ENCODE measurements at places on chromosomes 4 and X.

- DNase-seq = no peak
These were observed 849.3 kb upstream of the PCDH10 start for GRCh38 chr4:132299841-132300240.

- no peak for DNase-seq
These were observed 87.1 kb upstream of the NPNT start for GRCh38 chr4:105808030-105808749.

- DNase-seq = no peak
These were observed 19.5 kb upstream of the BOD1L1 start for GRCh38 chr4:13647031-13647430.

DNA sequence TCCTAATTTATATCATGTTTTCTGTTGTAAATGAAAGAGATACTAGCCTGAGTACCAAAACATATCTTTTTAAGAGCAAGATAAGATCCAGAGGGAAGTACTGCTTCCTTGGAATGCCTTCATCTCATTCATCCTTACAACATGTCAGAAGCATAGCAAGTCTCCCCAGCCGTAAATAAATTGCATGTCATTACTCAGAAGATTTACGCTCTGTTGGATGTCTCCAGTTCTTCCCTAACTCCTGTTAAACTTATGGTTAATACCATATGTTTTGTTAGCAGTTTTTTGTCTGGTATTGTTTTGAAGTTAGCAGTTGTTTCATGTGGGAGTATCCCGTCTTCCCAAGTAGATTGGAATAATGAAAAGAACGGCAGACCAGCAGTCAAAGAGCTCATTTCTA is 7.5 kb upstream of the GPC3 start:
- DNase-seq = no peak

GRCh38 chr4:145061318-145061920 is 36.6 kb downstream of the ANAPC10 start:
- DNase-seq = no peak

- DNase-seq = no peak
These were observed 29.5 kb upstream of the NUP54 start for GRCh38 chr4:76177709-76178108.

DNA sequence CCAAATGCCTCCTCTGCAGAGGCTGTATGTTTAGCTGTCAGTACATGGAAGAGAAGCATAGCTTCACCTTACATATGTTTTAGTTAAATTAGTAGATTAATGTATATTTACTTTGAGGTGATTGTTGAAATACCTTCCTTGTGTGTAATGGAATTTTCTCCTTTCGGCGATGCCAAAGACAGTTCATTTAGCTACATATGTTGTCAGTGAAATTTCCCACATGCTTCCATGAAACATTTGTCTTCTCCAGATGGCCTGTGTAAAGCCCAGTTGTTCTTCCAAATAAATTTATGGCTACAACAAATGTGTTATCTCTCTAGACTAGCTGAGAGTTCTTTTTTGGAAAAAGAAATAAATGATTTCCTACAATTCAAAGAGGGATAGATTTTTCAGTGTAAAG is 95.2 kb downstream of the GPAT3 start:
- no peak for DNase-seq

- DNase-seq = no peak
These were observed 253.6 kb downstream of the SLC39A8 start for GRCh38 chr4:102091656-102092055.

DNA sequence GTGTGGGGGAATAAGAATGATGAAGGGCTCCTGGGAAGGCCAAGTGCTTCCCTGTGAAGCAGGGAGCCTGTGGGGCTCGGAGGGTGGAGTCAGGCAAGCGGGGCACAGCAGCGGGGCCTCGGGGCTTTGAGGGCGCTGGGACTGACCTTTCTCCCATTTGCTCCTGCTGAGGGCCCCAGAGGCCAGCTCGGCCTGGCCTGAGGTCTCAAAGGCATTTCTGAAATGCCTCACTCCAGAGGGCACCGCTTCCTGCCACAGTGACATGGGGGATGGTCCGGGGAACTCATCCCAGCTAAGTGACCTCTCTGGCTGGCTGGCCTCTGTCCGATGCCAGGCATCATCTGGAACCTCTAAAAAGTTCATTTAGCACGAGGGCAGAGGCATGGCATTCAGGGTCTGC is 98.8 kb upstream of the STX18 start:
- DNase-seq = no peak

- DNase-seq = no peak
These were observed 242.9 kb downstream of the ARHGAP24 start for GRCh38 chr4:85717847-85718246.

DNA sequence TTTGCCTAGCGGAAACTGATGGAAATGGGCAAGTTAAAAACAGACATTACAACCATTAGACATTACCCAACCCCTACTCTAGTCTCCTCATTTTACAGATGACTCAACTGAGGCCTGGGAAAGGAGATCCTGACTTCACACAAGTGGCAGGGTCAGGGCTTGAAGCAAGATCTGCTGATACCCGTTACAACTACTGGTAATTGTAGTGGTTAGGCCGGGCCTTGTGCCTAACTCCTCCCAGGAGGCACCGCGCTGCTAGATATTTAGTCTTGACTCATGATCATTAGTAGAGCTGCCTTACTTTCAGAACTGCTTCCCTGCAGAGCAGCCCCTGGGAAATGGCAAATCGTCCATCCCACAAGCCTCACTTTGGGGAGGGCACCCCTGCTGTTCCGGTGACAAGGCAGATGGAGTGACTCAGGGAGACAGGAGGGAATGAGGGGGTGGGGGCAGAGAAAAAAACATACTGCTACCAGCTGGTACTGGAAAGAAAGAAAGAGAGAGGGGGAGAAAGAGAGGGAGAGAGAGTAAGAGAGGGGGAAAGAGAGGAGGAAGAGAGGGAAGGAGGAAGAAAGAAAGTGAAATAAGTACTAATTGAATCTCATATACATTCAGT is 12.2 kb downstream of the ARHGEF6 start:
- peak; percentile 63 for DNase-seq

- peak; percentile 24 for DNase-seq
These were observed 12.2 kb upstream of the TMEM128 start for GRCh38 chr4:4260185-4260751.

GRCh38 chr4:73823760-73824159 is 12.7 kb upstream of the CXCL6 start:
- DNase-seq = no peak

DNA sequence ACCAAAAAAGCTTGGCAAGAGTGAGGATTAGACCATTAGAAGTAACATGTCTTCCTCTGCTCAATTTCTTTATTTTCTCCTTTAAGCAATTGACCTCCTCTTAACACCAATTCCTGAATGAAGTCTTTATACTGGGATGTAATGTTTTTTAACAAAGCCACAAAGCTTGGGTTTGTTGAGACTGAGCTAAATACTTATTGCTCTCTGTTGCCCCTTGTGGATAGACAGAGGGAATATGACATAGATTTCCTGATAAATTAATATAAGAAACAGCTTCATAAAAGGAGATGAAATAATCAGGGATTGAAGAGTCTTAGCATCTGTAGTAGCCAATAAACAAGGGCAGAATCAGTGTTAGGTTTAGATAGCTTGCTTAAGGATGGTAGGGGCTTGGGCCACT is 57.6 kb downstream of the CCDC160 start:
- DNase-seq = no peak

GRCh38 chr4:154818230-154818629 is 37.2 kb downstream of the RBM46 start:
- no peak for DNase-seq

GRCh38 chr4:108738003-108738706 is 24.7 kb downstream of the ETNPPL start:
- no peak for DNase-seq

- DNase-seq = no peak
These were observed 3.9 kb downstream of the FGF2 start for GRCh38 chr4:122830426-122831095.

GRCh38 chr4:22099896-22100295 is 151.3 kb upstream of the KCNIP4 start:
- DNase-seq = no peak

DNA sequence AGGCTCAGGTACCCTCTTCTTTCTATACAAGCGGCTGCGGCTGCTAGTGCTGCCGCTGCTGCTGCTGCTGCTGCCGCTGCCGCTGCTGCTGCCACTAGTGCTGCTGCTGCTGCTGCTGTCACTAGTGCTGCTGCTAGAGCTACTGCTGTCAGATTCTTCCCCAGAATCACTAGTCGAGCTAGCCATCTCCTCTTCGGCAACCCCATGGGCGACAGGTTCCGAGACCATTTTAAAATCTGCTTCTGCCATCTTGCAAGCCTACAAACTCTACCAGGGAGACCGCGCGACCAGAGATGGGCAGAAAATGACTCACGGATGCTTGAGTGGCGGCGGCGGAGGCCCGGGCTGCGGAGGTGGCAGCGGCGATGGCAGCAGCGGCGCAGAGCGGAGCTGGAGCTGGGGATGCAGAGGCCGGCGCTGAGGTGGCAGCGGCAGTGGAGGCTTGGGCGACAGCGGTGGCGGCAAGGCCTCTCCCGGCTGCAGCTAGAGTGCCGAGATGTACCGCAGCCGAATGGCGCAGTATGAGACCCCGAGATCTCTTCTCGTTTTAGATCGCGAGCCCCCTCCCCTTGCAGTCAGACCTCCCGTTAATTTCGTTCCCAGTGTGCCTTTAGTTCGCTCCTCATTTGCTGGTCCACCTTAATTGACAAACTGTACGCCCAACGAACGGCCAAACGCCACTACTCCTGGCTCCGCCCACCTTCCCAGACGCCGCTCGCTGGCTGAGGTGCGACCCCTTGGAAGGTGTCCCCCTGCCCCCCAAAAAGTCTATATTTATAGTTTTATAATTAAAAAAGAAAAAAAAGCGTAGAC is at the start of gene NAP1L3:
NAP1L3 (minus strand) TSS at position 523 of the 813 bp plus-strand sequence; CDS start at position 249, 274 bp downstream.
- DNase-seq = no peak

DNA sequence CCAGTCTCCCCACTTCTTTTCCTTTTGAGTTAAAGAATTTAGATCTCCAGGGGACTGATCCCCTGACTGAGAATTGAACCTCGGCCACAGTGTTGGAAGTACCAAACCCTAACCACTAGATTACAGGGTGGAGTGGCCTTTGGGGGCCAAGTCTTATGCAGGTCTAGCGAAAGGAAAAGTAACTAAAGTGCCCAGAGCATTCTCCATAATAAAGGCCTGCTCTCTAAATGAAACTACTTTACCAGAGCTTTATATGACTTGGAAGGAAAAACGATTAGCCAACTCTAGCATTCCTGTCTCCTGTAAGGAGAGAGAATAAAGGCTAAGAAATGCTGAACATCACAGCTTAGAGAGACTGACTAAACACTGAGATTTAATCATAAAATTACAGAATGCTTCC is 788.0 kb downstream of the C4orf33 start:
- no peak for DNase-seq

DNA sequence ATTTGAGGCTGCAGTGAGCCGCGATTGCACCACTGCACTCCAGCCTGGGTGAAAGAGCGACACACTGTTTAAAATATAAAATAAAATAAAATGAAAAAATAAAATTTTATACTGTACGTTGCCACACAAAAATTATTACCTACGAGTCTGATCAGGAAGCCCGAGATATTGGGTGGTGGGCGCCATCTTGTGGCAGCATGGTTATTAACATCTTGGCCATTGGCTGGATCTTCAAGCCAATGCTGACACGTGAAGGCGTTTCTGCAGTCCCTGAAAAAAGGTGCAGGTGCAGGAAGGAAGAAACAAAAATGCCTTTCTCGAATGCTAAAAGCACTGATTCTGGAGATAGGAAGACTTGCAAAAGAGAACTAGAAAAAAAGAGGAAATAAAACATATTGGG is 4.9 kb upstream of the TLR8 start:
- no peak for DNase-seq

- no peak for DNase-seq
These were observed 70.2 kb upstream of the TLR3 start for GRCh38 chr4:185998791-185999190.

DNA sequence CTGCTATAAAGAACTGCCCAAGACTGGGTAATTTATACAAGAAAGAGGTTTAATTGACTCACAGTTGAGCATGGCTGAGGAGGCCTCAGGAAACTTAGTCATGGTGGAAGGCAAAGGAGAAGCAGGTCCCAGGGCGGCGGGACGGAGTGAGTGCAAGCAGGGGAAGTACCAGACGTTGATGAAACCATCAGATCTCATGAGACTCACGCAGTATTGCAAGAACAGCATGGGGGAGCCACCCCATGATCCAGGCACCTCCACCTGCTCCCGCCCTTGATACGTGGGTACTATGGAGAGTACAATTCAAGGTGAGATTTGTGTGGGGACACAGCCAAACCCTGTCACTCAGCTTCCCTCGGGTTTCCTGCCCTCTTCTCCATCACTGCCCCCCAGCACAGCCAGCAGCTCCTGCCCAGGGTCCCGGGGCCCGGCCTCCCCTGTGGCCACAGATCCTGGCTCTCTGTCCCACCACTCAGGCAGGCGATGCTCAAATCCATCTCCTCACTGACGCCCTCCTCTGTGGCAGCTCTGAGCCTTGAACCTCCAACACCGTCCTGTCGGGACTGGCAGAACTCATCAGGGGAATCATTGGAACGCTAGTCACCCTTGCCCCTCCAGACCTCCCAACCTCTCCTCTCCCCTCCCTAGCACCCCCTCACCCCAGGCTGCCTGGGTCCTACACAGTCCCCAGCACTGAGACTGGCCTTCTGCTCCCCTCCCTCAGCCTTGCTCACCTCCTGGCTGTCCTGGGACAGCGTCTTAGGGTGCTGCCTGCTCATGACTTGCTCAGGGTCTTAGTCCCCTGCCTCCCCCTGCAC is 37.6 kb downstream of the FGFRL1 start:
- DNase-seq = no peak

GRCh38 chr4:185352741-185353140 is 43.0 kb downstream of the LRP2BP start:
- no peak for DNase-seq

DNA sequence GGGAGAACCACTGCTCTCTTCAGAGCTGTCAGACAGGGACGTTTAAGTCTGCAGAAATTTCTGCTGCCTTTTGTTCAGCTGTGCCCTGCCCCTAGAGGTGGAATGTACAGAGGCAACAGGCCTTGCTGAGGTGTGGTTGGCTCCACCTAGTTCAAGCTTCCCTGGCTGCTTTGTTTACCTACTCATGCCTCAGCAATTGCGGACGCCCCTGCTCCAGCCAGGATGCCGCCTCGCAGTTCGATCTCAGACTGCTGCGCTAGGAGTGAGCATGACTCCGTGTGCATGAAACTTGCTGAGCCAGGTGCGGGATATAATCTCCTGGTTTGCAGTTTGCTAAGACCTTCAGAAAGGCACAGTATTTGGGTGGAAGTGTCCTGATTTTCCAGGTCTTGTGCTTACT is 70.9 kb downstream of the MAGEB5 start:
- no peak for DNase-seq

- peak; percentile 14 for DNase-seq
These were observed 108.7 kb downstream of the DHRSX start for GRCh38 chrX:2391869-2392606.

DNA sequence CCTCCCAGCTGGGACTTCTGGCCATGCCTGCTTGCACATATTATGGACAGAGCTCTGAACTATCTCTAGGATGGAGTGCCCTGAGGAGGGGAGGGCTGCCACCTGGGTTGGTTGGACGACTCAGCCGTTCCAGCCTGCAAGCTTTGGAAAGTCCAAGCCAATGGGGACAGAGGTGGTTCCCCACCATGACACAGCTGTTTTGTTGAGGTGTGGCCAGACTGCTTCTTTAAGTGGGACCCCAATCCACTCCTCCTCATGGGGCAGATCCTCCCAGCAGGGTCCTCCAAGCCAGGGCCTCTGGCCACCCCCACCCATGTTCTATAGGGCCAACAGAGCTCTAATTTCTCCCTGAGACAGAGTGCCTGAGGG is 22.7 kb downstream of the F8A3 start:
- DNase-seq = no peak

GRCh38 chr4:153573881-153574802 is 108.0 kb downstream of the TMEM131L start:
- DNase-seq = peak; percentile 67

GRCh38 chrX:12702509-12703091 is 88.6 kb upstream of the PRPS2 start:
- no peak for DNase-seq

GRCh38 chr4:38138363-38138762 is 178.2 kb downstream of the PTTG2 start:
- DNase-seq = no peak
